ENCODE measurements at places on chromosomes 7 and 10. TPM values are rescaled to one million over a fixed set of nuclear protein-coding genes. Genes with fewer than 3 reads are reported as not detected.

DNA sequence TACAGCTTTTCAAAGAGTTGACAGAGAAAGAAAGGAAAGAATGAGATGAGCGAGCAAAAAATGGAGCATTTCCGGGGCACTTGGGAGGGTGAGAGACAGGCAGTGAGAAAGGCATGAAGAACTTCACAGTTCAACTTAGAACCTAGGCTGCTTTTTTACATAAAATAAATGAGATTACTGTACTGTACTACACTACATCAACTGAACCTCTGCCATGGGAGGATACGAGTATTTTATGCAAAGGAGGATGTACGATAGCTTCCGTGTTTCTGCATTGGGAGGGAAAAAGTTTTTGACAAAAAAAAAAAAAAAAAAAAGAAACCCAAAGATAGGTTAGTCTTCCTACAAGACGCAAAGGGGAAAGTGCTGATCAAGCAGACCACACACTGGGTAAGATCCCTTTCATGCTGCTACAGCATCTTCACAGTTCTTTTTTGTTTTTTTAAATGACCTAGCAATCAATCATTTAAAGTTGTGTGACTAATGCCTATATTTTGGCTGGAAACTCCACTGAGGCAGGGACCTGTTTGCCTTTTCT lies 88.0 kb downstream of the RAPGEF5 start:
- DNase-seq = no peak

Gene PRPS1L1
- total RNA-seq = not detected

Gene AKR1D1
- not detected for total RNA-seq

DNA sequence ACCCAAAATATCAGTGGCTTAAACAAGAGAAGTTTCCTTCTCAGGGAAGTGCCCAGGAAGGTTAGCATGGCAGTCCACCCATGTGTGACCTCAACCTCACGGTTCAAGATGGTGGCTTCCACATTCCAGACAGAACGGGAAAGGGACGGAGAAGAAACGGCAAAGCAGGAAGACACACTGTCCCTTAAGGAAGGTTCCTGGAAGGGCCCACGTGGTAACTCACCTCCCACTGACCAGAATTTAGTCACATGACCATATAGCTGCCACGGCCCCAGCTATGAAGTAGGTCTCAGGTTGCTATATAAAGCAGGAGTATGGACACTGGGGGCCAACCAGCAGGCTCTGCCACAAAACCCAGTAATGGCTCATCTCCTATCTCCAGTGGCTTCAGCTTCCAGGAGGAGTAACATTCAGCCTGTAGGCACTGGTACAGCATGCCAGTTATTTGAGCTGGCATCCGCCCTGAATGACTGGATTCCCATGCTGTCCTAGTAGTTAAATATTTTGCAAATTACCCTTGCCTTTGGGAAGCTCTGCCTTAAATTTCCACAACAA lies 278.5 kb upstream of the KLF14 start:
- no peak for DNase-seq

- DNase-seq = no peak
These were observed 26.6 kb upstream of the LIPN start for GRCh38 chr10:88733215-88733614.

DNA sequence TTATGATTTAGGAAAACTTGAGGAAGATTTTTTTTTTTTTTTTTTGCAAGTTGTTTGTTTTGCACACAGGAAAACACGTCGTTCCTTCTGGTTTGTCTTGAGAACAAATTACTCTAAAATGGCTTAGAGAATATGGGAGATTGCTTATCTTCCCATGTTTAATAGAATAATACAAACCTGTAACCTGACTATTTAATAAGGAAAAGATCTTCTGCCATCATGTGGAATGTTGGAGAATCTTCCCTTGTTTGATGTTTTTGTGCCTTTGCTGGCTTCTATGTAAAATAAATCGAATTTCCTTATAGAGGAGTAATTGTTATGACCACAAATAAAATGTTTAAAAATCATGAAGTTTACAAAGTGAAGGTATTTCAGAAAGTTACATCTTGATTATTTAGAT lies 818.8 kb downstream of the GATA3 start:
- DNase-seq = no peak

GRCh38 chr7:131188367-131189339 lies 139.0 kb upstream of the MKLN1 start:
- DNase-seq = peak; percentile 57

Gene JAZF1
- total RNA-seq = 0.96 TPM

DNA sequence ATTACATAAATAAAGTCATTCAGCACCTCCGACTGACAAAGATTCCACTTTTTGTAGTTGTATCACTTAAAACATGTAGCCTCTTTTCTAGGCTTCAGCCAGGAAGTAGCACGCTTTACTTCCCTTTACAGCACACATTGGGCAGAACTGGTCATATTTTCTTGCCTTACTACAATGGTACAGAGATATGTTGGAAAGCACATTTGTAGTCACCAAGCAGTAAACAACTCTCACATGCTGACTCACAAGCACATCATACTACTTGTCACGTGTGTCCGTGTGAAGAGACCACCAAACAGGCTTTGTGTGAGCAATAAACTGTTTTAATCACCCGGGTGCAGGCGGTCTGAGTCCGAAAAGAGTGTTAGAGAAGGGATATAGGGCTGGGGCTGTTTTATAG lies 1071.8 kb downstream of the DNAJB9 start:
- DNase-seq = no peak

DNA sequence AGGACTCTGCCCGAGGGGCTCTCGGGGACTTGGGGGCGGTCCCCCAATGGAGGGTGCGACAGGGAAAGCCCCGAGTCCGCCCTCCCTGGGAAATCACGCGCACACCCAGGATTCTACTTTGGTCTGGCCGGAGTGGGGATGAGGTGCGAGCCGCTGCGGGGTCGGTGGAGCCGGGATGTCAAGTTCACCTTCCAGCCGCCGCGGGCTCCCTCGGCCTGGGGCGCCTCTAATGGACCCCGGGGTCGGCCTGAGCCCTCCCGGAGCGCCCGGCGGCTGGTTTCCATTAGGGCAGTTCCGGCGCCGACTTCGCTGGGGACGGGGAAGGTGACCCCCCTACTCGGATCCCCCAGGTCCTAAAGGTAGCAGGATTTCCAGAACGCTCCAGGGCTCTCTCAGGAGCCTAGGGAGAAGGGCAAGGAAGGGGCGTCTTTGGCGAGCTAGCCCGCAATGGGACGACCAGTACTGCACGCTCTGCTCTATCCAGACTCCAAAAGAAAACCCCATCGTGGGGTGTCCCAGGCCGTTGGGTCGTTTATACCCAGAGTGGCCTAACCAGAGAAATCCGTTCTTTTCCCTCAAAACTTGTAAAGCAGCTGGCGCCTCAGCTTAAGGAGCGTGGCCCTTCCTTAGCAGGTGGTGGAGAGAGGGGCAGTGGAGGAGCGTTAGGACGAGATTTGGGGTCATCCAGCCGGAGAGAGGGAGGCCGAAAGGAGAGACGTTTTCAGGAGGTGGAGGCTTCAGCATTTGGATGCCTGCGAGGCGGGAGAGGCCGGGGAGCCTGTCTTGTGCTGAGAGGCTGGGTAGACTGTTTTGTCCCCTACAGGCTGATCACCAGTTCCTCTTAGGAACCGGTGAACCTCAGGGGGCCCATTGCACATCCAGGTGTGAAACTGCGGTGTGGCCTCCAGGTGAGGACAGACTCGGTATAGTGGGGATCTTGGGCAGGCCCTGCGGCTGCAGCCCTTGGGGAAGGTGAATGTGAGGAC lies 860 bp upstream of the WDR86 start:
- no peak for DNase-seq

GRCh38 chr10:98217801-98218200 lies 50.2 kb downstream of the LOXL4 start:
- no peak for DNase-seq

- DNase-seq = no peak
These were observed 6.0 kb downstream of the ICA1 start for GRCh38 chr7:8255680-8256655.

DNA sequence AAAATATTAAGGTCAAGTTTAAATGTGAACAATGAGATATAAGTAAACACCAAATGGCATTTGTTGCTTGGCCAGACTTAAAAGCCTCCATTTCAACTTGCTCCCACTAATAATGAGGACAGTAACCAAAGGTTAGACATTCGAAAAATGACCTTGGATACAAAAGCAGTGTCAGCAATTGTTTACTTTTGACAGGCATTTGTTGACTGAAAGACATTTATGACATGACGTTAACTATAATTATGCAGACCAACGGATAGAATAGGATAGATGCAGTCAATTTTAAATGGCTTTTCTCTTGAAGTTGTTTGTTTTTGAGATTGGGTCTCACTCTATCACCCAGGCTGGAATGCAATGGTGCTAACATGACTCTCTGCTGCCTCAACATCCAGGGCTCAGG lies 6.3 kb upstream of the WNT16 start:
- DNase-seq = no peak

DNA sequence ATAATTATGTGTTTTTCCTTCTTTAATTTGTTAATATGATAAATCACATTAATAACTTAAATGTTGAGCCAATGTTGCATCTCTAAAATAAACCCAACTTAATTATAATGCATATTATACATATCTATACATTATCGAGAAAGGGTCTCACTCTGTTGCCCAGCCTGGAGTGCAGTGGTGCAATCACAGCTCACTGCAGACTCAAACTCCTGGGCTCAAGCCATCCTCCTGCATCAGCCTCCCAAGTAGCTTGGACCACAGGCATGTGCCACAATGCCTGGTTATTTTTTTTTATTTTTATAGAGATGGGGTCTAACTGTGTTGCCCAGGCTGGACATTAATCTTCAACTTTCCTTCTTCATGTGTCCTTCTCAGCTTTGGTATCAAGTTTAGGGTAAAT lies 98.9 kb downstream of the INHBA start:
- DNase-seq = no peak

Gene SPDYE6
- total RNA-seq = not detected

Gene ADO
- total RNA-seq = 35.8 TPM

Gene NPTX2
- total RNA-seq = 0.46 TPM

Gene SYT15
- 0.07 TPM for total RNA-seq

DNA sequence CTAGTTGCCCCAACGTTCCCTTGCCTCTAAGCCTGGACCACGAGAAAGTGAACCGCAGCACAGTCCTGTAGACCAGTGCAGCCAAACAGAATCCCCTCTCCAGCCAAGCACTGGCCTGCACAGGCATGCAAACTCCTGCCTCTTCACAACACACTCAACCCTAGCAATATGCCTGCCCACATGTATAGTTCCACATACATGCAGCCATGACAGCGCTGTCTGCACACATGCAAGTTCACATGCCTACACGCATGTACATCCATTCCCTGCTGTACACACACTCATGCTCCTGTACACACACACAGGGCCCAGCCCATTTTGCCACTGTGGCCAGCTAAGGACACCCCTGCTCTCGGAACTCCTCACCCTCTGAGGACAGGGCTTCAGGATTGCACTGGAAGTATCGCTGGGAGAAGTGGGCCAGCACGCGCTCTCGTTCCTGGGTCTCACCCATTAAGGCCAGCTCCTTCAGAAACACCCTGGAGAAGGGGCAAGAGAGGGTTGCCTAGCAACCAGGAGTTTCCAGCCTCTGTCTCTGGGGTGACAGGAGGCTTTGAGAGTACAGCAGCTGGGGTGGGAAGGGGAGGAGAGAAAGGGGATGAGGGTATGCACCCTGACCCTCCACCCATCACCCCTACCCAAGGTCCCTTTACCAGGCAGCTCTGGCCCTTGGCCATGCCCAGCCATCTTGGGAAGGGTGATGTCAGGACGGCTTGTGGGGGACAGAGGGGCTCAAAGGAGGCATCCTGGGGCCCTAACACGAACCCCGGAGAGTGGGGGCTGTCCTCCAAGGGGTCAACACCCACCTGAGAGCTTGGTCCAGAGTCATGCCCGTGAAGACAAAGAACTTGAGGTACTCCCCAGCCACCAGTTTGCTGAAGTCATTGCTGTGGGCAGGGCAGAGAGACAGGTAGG lies 7.0 kb downstream of the PSD start:
- DNase-seq = no peak

DNA sequence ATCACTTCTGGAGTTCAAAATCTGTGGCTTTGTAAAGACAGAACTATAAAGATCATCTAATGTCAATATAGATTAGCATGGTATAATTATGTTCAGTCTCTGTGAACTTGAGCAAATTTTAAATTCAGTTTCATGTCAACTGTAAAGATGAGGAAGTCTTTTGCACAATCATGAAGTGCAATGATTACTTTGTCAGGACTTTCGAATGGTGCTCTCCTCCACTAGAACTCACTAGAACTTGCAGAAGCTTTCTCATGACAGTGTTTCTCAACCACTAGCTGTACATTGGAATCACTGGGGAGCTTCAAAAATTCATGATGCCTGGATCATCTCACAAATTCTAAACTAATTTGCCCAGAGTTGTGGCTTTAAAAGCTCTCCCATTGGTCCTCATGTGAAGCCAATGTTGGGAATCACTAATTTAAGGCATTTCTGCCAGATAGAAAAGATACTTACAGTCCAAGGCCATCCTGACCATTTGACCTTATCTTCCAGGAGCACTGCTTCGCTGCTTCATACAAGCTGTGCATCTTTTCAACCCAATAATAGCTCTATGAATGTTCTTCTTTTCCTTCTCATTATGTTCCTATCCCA lies 12.9 kb downstream of the OR2AE1 start:
- no peak for DNase-seq

DNA sequence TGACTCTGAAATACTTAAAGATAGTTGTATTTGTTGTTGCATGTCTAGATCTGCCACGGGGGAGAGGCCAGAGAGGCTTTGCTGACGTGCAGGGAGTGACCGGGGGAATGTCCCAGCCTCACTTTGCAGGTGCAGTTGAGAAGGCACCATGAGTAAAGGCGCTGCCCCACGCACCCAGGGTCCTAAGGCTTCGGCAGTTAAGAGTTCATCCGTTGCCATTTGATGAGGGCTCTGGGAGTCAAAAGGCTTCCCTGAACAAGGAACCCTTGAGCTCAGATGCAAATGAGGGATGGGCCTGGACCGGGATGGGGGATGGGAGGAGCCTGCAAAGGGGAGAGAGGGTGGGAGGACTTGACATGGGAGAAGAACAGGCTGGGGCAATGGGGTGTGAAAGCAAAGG lies 20.4 kb downstream of the PPP2R2D start:
- no peak for DNase-seq

Gene KDM7A
- total RNA-seq = 9.7 TPM

Gene UCN3
- total RNA-seq = not detected

Gene OR2A25
- not detected for total RNA-seq

DNA sequence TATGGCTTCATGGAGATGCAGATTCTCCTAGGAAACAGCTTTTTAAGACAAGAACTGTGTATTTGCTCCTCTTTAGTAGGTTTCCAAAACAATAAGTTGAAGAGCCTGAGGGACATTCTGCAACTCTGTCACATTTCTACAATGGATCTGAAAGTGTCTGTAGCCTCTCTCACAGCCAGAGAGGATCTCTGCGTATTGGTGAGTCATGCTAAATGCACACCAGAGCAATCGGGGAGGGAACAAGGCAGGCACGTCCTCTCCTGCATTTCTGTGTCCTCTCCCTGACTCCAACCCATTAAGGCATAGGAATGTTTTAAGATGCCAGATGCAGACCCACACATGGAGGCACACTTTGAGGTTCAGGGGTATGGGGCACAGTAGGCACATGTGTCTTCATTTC lies 1126.4 kb upstream of the GHITM start:
- DNase-seq = no peak

GRCh38 chr10:79453392-79453791 lies 8.0 kb upstream of the ZCCHC24 start:
- DNase-seq = no peak
